ENCODE measurements at places on chromosomes 7 and 10. TPM values are rescaled to one million over a fixed set of nuclear protein-coding genes. Genes with fewer than 3 reads are reported as not detected.

DNA sequence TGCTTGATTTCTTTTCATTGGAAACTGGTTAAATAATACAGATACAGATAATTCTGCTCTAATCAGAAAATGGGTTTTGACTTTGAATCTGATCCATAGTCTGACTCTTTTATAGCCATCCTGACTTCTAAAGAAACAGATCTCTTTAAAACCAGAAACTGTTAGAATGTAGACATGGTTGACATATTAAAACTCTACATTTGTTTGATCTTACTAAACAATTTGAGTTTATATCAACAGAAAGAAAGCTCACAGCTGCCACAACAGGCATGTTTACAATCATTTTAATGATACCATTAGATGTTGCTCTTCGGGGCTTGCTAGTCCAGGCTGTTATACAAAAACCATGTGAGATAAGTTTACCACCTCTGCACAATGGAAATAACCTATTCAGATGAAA is 193.0 kb upstream of the SEMA3A start:
- DNase-seq, result no peak

DNA sequence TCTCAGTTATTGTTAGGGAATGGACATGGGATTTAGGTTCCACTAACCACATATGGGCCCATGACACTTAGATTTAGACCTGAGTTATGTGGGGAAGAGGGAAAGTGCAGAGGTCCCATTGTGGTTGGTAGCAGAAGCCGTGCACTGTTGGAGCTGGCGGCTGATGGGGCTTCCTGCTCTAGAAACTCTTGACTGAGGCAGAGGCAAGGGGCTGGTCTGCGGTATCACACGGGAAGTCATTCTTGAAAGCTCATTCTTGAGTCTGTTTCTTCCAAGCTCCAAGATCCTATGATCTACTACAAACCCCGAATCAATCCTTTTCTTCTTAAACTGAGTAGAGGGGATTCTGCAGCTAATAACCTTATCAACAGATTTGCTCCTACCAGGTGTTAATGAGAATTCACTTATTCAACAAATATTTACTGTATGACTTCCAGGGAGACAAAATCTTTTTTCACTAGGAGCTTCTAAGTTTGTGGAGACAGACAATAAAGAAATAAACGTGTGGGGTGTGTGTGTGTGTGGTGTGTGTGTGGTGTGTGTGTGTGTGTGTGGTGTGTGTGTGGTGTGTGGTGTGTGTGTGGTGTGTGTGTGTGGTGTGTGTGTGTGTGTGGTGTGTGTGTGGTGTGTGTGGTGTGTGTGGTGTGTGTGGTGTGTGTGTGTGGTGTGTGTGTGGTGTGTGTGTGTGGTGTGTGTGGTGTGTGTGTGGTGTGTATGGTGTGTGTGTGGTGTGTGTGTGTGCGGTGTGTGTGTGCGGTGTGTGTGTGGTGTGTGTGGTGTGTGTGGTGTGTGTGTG is 57.1 kb downstream of the AOC1 start:
- peak; percentile 17 for DNase-seq

DNA sequence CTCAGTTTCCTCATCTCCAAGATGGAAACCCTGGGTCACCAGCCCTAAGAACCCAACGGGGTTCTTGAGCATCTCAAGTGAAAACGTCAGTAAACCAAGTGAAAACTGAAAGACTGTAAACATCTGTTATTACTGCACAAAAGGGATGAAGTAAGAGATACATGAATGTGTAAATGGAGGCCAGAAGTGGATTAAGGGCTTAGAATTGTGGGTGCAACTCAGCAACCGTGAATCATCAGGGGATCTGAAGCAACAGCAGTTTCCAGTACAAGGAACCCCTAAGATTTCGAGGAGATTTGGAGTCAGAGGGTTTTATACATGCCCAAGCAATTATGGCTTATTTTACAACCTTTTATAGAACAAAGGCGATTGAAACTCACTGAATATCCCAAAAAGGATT is 95.7 kb upstream of the SVIL start:
- no peak for DNase-seq

DNA sequence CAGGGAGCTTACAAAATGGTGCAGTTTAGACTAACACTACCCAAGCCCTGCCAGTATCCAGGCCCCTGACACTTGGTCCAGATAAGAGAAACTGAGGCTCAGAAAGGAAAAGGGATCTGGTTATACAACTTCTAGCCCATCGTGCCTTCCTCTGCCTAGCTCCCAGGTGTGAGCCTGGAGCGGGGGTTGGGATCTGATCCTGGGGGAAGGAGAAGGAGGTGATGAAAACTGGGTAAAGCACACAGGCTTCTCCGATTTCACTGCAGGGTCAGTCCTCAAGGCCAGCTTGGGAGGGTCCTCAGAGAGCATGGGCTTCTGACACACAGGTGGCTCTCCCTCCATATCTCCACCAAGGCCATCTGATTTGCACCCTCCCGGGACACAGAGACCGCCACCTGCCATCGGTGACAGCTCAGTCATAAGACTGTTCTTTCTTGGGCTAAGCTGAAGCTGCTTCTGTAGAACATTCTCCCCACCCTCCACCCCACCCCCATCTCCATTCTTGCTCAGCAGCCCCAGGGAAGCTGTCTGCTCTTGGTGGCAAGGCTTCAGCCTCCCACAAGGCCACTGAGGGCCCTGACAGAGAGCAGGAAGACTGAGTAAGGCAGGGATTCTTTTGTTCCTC is 16.4 kb downstream of the SRRM3 start:
- DNase-seq, result no peak

DNAJC12 gene
- 0.98 TPM for total RNA-seq

GRCh38 chr10:19785366-19785765 is 30.9 kb upstream of the PLXDC2 start:
- peak; percentile 1 for DNase-seq

Data from HT1080 (cell line).